Inflammatory macrophage treated with lipopolysaccharide for 4 hours (primary cell): ENCODE measurements at places on chromosomes 7 and 10.

DNA sequence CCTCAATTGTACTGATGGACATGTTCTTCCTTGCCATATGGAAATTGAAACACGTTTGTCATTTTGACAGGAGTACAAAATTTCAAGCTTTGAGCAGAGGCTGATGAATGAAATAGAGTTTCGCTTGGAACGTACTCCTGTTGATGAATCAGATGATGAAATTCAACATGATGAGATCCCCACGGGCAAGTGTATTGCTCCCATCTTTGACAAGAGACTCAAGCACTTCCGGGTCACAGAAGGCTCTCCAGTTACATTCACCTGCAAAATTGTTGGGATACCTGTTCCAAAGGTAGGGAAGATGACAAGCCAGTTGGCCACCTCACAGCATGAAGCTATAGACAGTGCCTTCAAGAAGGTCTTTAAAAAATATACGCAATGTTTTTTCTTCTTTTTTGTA is 43.1 kb downstream of the ATOH7 start:
- DNase-seq: no peak

DNA sequence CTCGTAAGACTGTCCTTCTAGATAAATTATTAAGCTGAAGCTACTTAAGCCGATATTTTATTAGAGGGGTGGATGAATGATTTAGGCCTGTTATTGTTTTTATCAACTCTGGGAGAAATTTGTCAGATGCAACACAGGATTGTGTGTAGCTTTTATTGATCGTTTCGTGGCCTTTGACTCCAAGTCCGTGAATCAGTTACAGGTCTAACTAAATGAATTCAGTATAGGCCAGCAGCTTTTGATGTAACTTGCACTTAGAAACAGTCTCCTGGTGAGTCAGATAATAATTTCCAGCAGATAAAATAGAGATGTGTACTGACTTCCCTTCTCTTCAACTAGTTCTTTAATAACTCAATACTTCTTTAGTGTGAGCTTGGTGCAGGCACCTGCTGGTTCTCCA is 341.7 kb upstream of the SMIM30 start:
- no peak for DNase-seq

GRCh38 chr7:91427051-91427450 is 162.8 kb downstream of the FZD1 start:
- DNase-seq: no peak

DNA sequence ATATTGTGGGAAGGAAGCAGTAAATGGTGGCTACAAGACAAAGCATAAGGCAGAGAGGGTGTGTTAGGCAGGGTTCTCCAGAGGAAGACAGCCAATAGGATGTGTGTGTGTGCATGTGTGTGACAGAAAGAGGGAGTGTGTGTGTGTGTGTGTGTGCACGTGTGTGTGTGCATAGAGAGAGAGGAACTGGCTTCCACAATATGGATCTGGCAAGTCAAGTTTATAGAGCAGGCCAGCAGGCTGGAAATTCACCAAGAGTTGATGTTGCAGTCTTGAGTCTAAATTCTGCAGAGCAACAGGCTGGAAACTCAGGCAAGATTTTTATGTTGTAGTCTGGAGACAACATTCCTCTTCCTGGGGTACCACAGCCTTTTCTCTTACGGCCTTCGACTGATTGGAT is 374.0 kb downstream of the TNS3 start:
- DNase-seq: no peak

DNA sequence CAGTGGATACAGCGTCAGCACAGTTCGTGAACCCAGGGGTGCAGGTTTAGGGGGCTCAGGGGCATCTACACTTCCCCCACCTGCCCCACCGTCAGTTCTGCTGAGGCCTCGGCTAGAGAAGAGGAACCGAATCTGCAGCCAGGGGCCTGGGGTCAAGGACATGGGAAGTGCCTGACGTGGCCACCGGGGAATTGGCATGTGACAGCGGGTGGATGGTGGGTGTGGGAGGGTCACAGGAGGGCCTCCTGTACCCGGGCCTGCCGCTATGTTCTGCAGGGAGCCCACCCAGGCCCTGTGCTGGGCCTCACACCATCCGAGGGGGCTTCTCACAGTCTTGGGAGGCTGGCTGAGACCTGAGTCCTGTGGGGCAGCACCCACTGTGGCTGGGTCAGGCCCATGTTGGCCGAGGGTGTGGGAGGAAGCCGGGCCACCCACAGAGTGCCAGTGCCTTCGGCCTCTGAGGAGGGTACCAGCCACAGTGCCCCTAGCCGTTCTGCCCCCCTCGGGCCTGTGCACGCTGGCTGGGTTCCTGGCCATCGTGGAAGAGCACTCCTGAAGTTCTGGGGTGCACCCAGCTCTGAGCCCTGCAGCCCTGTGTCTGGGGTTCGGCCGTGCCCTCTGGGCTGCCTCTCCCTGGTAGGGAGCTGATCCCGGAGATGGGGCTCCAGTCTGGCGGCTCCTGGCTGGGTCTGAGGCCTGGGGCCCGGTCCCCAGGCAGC is 5.9 kb downstream of the TTYH3 start:
- peak; percentile 93 for DNase-seq

DNA sequence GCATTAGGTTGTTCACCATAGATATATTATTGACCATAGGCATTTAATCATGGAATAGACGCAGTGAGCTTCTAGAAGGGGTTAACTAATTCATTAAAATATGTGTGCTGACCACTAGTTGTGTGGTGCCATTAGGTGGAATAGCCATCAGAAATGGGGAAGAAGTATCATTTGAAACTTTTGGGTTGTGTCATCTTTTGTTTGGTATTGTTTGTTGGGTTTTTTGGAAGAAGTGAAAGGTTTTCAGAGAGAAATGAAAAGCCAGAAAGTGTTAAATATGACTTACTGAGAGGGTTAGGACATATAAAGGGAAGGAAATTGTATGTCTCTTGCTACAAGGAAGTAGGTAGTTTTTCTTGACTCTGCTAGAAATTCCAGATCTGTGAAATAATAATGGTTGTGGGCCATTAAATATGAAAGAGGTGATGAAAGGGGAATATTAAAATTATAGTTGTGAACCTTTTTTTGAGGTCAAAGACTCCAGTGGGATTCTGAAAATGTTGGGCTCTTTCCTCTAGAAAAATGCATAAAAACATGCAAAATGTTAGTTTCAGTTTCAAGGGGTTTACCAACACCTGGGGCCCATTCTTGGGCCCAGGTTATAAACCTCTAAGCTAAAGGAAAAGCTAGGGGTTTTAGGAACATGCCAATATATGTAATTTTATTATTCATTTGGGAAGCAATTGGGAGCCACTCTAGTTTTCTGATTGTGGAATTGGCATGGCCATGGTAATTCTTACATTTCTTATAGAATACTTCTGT is 348.5 kb downstream of the BBS9 start:
- peak; percentile 9 for DNase-seq

GRCh38 chr10:3526727-3527501 is 258.1 kb downstream of the KLF6 start:
- no peak for DNase-seq

- DNase-seq: no peak
These were observed 581.7 kb downstream of the INHBA start for GRCh38 chr7:41121228-41121627.

GRCh38 chr10:62038609-62039190 is 137.2 kb downstream of the ARID5B start:
- peak; percentile 71 for DNase-seq

DNA sequence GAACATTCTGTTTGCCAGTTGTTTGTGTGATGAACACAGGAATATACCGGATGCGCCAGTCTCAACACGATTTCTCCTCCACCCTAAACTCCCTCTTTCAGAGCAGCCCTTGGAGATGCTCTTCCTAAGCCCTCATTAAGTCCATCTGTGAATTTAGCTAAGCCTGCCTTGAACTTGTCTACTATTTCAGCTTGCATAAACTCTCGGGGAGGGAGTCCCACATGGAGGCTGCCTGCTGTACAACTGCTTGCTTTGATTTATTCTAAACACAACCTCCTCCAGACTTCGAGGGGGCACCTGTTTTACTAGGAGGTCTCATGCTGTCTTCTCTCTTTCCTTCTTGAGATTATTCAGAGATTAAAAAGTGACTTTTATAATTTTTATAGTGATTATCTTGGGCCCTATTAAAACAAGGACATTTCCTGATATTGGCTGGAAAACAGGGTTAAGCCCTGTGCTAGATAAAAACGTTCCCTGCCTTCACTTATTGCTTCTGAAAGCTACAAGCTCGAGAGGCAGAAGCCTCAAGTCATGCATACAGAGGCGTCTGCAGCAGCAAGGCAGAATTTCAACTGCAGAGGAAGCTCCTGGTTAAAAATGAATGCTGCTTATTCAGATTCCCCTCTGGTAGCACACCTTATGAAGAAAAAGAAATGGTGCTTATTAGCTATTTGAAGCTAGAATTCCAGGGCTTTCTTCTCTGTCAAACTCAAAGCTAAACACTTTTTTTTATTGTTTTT is 174.3 kb downstream of the FANK1 start:
- DNase-seq: no peak

GRCh38 chr10:45376371-45376801 is 2.4 kb downstream of the ALOX5 start:
- DNase-seq: peak; percentile 86

DNA sequence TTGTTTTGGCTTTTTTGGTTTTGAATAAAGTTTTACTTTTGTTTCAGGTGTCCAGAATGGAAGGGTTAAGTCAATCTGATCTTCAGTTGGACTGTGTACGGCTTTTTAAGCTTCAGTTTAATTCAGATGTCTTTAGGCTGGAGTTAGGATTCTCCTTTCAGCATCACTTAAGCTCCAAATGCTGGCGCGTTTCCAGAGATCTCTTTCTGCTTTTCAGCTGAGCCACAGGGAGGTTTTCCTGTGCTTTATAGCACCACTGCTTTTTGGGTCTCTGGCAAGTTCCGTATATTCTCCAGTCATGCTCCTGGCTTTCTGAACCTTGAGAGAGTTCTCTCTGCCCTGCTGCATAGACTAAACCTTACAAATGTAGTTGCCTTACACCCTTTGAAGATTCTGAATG is 60.0 kb downstream of the VTI1A start:
- no peak for DNase-seq

- no peak for DNase-seq
These were observed 9.4 kb upstream of the IRF5 start for GRCh38 chr7:128928159-128928813.

- DNase-seq: no peak
These were observed 87.1 kb downstream of the ITGA8 start for GRCh38 chr10:15632456-15633091.

DNA sequence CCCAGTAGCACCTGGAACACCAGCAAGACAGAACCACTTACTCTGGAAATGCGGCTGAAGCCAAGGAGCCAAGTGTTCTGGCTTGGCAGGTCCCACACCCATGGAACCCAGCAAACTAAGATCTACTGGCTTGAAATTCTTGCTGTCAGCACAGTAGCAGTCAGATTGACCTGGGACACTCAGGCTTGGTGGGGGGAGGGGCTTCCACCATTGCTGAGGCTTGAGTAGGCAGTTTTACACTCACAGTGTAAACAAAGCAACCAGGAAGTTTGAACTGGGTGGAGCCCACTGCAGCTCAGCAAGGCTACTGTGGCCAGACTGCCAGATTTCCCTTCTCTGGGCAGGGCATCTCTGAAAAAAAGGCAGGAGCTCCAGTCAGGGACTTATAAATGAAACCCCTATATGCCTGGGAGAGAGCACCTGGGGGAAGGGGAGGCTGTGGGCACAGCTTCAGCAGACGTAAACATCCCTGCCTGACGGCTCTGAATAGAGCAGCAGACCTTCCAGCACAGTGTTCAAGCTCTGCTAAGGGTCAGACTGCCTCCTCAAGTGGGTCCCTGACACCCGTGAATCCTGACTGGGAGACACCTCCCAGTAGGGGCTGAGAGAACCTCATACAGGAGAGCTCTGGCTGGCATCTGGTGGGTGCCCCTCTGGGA is 121.2 kb downstream of the MTERF1 start:
- no peak for DNase-seq

DNA sequence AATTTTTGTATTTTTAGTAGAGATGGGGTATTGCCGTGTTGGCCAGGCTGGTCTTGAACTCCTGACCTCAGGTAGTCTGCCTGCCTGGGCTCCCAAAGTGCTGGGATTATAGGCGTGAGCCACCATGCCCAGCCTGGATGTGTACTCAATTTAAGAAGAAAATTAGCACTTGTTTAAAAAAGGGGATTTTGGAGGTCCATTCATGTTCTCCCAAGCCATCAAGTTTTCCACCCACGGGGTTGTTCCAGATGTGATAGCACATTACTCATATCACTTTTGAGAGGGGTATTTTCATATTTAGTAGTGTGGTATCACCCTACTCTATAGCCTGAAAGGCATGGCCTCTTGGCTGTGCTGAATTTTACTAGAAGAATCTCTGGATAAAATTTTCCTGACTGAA is 10.5 kb upstream of the SLC26A3 start:
- no peak for DNase-seq
